ENCODE measurements at places on chromosomes 13 and 19.

- no peak for DNase-seq
These were observed 45.5 kb upstream of the DACH1 start for GRCh38 chr13:71912524-71912923.

DNA sequence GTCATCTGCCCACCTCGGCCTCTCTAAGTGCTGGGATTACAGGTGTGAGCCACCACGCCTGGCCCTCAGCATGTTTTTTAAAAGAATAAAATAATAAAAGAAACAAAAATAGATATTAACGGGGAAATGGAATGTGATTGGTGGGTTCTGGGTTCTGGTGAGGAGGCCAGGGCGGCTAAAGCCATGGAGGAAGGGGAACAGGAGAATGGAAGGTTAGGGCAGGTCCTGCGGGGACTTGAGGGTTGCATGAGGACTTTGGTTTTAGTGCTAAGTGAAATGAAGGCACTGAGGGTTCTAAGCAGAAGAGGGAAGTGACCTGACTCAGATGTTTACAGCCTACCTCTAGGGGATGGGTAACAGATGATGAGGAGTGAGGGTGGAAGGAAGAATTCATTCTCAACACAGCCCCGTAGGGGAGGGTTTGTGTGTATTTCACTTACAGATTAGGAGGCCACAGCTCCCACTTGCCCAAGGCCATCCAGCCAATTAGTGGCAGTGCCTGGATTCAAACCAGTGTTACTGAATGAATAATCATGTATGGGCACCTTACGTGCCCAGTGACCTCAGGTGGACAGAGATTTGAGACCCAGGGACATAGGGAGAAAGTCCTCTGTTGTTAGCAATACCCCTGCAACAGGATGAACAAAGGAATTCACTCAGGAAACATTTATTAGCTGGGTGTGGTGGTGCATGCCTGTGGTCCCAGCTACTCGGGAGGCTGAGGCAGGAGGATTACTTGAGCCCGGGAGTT, 6.7 kb upstream of the MRPL4 start:
- DNase-seq: no peak

GRCh38 chr13:26987486-26988013, 184.1 kb downstream of the USP12 start:
- no peak for DNase-seq

- no peak for DNase-seq
These were observed 6.7 kb downstream of the ZNF44 start for GRCh38 chr19:12287958-12288500.

- no peak for DNase-seq
These were observed 579.1 kb downstream of the KCTD12 start for GRCh38 chr13:76307142-76307541.

GRCh38 chr13:113005076-113005865, 36.3 kb downstream of the MCF2L start:
- no peak for DNase-seq

DNA sequence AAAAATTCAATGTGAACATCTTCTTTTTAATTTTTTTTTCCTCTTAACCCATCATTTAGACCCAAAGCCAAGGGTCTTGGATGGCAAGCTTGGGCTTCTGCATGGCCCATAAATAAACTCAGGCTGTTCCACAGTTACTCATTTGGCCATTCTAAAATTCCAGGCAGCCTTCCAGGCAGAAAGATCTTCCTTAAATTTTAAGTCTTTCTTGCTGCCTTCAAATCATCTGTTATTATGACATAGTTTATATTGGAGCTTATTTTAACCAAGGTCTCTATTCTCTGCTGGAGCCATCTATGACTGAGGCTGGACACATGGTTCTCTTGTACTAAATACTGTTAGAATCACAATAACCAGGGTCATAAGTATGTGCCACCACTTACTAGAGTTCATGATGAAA, 317.3 kb upstream of the MAB21L1 start:
- DNase-seq: no peak

- DNase-seq: no peak
These were observed 43.2 kb upstream of the TSHZ3 start for GRCh38 chr19:31392464-31392863.

DNA sequence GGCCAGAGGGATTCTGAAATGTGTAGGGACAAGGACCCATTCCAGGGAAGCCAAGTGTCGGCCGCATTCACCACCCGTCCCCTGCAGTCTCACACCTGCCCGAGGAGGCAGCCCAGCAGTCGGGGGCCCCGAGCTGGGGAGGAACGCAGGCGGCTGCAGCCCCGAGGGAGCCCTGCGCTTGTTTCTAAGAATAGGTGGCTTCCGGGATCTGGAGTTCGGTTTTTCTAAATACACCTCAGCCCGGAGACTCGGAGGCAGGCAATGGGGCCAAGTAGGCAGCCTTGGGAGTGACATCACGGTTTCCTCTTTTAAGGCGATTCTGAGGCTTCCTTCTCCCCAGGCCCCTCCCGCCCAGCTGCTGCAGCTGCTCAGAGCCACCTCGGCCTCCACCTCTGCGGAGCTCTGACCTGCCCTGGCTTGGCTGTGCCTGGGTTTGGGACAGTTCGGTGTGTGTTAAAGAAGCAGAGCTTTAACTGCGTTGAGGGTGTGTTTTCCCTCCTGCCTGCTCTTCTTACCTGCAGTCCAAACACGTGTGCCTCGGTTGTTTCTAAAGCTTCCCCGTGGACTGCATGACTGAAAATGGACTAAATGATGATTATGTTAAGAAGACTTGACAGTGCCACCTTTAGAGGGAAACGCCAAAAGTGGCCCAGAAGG, 80.5 kb downstream of the COL4A2 start:
- DNase-seq: no peak

DNA sequence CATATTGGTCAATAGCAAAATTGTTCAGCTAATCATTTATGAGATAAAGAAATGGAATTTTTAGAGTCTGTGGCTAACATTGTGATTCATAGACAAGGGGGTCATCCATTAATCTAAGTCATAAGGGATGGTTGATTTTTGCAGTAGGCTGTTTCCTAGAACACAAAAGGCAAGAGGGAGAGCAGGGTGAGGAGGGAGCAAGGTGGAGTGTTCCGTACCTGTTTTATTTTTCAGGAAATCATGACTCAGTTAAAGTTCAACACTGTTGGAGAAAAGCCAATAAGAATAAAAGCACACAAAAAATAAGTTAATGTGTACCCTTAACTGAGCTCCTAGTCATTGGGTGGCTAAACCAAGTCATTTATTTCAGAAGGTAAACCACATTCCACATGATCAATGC, 512.4 kb upstream of the ATXN8OS start:
- no peak for DNase-seq

GRCh38 chr13:43988302-43988701, 108.6 kb downstream of the LACC1 start:
- DNase-seq: no peak

DNA sequence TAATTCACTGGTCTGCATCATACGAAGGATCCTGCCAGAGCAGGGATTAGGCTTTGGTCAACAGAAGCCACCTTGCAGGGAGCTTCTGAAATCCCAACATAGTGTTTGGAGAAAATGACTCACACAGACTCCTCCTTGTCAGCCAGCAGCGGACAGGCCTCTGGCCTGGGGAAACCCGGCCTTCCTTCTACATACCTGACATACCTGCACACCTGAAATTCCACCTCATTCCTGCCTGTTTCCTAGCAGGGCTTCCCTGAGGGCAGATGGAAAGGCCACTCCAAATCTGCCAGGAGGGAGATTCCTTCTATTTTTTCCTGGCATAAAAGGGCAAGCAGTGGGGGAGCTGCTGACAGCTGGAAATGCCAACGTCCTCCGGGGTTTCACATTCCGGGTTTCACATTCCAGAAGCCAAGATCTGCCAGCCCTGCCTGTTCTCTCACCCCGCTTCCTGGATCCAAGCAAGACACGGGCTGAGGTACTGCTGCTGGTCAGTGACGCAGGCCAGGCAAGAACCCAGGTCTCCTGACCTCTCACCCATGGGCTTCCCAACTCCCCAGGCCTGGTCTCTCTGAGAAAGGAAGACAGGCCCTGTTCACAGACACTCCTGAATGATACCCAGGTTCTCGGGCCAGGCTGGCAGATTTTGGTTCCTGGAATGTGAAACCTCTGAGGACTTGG, 18.2 kb upstream of the IGFL1 start:
- DNase-seq: no peak

DNA sequence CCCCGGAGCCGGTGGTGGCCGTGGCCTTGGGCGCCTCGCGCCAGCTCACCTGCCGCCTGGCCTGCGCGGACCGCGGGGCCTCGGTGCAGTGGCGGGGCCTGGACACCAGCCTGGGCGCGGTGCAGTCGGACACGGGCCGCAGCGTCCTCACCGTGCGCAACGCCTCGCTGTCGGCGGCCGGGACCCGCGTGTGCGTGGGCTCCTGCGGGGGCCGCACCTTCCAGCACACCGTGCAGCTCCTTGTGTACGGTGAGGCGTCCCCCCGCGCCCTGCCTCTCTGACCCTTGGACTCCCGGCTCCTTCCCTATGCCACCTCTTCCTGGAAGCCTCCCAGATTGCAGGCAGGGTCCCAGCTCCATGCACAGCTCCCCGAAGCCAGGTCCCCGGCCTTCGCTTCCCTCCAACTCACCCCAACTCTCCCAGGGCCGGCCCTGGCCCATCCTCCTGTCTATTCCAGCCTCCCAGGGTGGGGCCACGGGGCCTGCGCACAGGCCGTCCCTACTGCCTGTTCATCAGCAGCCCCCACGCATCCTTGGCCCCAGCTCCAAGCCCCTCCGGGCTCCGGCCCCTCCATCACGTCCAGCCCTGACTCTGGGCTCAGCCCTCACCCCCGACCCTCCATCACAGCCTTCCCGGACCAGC, 1.7 kb downstream of the MADCAM1 start:
- no peak for DNase-seq

DNA sequence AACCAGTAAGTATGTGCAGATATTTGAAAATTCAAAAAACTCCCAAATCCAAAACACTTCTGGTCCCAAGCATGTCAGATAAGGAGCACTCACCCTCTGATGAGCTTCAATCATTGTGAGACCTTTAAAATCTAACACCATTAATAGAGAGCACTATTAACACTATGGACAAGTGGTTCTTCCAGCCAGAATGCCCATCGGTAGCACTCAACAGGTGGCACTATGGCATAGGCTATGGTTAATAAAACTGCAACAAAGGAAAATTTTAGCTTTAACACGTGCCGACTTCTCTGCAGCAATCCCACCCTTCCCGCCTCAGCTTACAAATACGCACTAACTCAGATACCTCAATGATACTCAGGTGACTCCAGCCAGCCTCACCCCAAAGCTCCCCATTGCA, 62.3 kb downstream of the COL4A2 start:
- no peak for DNase-seq

GRCh38 chr13:88376760-88377388, 705.7 kb downstream of the SLITRK5 start:
- DNase-seq: no peak

DNA sequence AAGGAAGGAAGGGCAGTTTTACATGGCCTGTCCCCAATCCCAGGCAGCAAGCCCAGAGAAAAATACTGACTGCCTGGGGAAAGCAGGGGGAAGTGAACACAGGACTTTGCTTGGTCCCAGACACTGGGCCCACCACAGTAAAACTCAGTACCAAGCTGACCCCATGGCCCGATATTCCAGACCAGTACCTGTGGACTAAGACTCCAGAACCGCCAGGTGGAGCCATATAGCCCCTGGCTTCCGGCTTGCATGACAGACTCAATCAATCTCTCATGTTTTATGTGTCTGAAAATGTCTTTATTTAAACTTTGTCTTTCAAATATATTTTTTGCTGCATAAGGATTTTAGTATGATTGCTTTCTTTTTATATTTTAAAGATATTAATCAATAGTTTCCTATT, 767.9 kb upstream of the SLITRK6 start:
- no peak for DNase-seq

DNA sequence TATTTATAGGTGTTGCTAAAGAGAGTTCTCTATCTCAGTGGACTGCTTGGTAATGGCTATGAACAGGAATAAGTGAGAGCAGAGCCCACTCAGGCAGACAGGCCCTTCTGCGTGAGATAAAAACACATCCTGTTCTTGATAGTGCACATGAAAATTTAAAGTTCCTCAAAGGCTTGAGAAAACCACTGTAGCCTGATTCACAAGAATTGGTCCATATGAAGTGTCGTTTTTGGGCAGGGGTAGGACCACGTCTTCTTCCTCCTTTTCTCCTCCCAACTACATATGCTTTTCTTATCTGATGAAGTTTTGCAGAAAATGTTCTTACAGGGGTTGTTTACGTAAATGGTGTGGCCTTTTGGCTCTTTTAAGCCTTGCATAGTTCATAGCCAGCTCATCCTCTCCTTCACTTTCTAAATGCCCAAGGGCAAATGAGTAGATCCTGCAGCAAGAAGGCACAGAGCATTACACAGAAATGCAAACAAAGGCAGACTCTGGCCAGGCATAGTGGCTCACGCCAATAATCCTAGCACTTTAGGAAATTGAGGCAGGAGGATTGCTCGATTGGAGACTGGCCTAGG, 53.8 kb downstream of the RNF6 start:
- no peak for DNase-seq

DNA sequence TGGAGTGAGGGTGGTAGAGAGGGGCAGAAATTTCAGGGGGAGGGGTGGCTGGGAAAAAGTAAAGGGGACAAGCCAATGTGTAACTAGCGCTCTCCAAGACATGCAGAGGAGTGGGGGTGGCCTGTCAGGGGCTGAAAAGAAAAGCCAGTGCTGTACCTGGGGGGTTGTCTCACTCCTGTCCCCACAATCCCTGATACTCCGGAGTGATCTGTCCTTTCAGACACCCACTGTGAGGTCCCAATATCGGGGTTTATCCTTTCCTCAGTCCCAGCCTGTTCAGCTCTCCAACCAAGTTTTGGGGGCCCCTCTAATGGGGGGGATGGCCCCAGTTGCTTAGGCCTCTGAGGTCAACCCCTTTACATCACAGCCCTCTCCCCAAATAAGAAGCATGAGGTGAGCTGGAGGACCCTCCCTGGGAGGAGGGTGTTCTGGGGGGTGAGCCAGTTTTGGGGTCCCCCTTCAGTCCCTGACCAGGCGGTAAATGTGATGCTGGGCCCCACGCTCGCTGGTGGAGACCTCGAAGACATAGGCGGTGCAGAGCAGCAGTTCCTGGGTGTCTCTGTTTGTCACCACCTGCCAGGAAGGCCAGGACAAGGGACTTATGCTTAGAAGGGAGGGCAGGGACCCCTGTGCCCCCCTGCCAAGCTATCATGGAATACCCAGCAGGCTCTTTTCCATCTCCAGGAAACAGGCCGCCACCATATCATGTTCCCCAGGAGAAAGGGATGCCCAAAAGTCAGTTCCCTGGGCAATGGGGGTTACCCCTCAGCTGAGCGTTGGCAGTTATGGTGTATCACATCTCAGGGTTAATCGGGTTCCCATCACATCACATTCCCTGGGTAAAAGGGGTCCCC, 5.9 kb downstream of the CD37 start:
- no peak for DNase-seq

GRCh38 chr19:5926641-5927440, 12.8 kb downstream of the CAPS start:
- no peak for DNase-seq

GRCh38 chr19:50030225-50030624, 4.4 kb downstream of the ZNF473 start:
- DNase-seq: no peak

Measured in stimulated activated CD4-positive, alpha-beta T cell treated with anti-CD3 and anti-CD28 coated beads, Interleukin-2, amount 100 ng/mL, for 4 hours (primary cell).